ENCODE measurements at places on chromosomes 12 and 14.

- DNase-seq, result no peak
Observed at GRCh38 chr12:21301-22189, 45.0 kb upstream of the IQSEC3 start.

DNA sequence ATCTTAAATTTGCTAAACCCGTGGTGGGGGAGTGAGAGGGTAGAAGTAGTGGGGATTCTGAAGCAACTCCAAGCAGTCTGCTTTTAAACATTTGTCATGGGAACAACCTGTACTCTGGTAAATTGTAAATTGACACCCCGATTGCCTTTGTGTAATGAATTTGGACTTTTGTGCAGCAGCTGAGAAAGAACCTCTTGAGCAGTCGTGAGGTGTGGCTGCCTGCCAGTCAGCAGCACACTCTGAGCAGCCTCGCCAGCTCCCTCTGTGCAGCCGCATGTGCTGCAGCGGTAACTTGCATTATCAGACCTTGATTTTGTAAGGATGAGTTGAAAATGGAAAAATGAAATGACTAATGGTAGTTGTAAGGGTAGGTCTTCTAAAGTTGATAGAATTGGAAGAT lies 74.3 kb downstream of the SUSD6 start:
- DNase-seq, result no peak

DNA sequence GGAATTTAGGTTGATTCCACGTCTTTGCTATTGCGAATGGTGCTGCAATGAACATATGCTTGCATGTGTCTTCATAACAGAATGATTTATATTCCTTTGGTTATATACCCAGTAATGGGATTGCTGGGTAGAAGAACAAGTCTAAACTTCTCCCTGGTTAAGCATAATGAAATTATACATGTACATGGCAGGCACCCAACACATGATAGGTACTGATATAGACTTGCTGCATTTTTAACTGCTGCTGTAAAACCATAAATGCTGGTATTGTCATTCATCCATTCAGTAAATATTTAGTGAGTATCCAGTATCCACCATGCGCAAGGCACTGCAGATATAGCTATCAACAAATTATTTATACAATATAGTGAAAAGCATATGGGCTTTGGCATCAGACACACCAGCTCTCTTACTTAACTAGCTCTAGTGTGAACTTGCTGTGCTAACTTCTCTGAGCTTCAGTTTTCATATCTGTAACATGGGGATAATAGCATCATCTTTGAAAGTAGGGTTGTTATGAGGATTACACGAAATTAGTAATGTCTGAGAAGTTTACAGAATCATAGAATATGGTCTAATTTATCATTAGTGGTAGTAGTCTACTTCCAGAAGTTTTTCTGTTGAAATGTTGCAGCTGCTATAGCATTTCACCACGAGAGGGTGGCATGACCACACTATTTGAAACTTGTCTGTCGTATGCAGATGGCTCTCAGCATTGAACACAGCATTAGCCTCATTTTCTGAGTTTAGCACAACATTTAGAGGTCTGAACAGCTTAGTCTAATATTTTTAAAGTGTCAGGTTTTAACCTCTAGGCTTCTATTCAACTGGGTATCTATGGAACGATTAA lies 32.0 kb upstream of the SEL1L start:
- DNase-seq, result no peak

DNA sequence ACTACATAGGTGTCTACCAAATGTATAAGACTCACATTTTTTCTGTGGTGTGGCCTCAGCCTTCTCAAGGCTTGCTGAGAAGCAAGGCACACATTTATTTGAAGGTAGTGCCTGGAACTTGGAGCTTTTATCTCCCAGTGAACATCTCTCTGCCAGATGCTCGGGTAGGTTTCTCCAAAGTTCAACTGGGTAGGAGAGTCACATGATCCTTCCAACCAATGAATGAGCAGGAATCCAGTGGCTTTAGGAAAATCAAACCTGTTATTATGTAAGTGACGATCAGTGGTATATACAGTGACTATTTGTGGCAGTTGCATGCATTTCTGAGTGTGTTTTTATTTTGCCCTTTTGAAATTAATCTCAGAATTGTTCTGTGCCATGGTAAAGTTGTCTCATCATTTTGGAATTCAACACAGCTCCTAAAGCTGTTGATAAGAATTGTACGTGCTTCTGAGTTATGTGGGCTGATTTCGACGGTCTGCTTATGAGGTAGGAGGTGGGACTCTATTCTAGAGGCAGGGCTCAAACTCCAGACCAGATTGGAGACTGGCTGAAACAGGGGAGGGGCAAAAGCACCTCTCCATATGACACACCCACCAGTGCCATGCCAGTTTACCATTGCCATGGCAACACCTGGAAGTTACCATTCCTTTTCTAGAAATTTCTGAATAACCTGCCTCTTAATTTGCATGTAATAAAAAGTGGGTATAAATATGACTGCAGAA lies 57.6 kb downstream of the EID3 start:
- no peak for DNase-seq

DNA sequence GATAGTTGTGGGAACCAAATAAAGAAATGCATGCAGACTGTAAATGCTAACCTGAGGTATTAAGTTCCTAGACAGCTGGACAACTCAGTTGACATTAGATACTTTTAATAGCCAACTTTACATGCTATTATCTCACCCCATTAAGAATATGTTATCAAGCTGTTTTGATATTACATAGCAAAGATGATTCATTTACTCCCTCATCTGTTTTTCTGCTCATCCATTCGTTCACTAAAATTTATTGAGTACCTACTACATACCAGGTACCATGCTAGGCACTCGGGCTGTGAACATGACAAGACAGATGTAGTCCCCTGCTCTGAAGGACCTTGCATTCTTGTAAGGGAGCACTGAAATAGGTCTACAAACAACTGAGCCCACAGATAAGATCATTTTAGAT lies 192.4 kb downstream of the DACT1 start:
- DNase-seq, result no peak

DNA sequence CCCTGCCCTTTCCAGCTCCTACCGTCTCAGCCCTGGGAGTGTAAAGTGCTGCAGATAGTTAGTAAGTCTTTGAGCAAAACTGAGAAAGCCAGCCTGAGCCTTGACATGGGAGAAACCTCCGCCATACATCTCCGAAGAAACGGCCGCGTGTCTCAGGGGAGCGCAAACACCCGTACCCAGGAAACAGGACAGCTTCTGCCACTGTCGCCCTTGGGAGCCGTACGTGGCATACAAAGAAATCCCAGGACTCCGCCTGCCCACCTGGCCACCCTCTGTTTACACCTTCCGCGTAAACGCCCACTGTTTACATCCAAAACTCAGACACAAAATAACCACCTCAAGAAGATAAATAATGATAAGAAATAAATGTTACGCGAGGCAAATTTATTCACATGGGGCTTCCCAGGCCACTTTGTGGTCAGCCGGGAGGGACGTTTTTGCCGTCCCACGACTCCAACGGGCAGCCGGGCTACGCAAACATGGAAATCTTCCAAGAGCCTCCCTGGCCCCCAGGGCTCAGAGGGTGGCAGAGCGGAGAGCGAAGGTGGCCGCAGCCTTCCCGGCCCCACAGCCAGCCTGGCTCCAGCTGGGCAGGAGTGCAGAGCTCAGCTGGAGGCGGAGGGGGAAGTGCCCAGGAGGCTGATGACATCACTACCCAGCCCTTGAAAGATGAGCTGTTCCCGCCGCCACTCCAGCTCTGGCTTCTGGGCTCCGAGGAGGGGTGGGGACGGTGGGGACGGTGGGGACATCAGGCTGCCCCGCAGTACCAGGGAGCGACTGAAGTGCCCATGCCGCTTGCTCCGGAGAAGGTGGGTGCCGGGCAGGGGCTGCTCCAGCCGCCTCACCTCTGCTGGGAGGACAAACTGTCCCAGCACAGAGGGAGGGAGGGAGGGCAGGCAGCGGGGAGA lies at the start of gene BDKRB2:
TSS of gene BDKRB2 (plus strand) at position 689 of the 908 bp plus-strand sequence. CDS start 32,269 bp downstream, outside the sequence.
- DNase-seq, result no peak

- no peak for DNase-seq
Observed at GRCh38 chr12:127125607-127126259, 1141.2 kb upstream of the TMEM132C start.

DNA sequence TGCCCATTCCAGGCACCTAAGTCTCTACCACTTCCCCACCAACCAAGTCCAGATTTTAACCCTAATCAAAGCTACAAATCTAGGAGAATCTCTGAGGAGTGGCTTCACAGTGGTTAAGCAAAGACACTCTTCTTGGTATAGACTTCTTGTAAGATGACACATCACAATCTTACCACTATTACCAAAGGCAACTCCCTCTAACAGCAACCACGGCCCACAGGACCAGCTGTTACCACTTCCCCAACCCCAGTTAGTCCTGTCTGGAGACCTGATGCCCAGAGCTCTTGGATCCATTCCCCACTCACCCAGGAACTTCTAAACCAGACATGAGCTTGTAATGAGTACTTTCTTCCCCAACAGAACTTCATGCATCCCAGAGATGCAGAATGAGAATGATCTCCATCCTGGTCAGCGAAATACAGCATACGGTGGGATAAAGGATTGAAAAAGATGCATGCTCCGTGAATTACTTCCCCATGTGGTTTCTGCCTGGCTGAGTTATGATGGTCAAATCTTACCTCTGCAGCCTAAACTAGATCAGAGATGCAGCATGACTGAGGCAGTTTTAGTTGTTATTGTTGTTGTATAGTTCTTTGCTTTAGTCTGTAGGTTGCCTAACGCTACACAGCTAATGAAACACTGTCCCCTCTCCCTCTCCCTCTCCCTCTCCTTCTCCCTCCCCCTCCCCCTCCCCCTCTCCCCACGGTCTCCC lies 87.7 kb upstream of the FOXN3 start:
- DNase-seq, result peak; percentile 45

- DNase-seq, result no peak
Observed at GRCh38 chr12:106767954-106768822, 6.3 kb upstream of the RIC8B start.

GRCh38 chr14:29217813-29218450 lies 451.3 kb downstream of the FOXG1 start:
- no peak for DNase-seq

- DNase-seq, result no peak
Observed at GRCh38 chr12:61385771-61386170, 874.4 kb upstream of the USP15 start.

GRCh38 chr14:81353691-81354323 lies 46.3 kb downstream of the STON2 start:
- DNase-seq, result no peak

DNA sequence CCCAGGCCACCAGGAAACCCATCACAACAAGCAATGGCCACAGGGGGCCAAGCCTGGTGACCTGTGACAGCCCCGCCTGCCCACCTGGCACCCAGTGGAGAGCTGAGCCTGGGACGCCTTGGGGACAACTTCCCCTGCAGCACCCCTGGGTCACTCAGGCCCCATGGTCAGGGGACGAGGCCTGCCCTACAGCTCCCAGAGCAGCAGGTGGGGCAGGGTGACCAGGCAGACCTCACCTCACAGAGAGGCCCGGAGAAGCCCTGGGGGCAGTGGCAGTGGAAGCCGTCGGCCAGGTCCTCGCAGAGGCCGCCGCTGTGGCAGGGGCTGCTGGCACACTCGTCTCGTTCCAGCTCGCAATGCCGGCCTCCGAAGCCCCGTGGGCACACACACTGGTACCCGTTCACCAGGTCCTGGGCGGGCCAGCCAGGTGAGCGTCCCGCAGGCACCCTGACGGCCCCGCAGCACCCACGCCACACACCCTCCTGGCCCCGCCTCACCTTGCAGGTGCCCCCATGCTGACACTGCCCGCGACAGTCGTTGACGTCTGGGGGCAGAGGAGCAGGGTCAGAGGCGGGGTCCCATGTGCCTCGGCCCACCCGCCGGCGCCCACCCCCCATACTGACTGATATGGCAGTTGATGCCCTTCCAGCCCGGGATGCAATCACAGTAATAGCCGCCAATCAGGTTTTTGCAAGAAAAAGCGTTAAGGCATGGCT lies 18.1 kb downstream of the JAG2 start:
- no peak for DNase-seq

DNA sequence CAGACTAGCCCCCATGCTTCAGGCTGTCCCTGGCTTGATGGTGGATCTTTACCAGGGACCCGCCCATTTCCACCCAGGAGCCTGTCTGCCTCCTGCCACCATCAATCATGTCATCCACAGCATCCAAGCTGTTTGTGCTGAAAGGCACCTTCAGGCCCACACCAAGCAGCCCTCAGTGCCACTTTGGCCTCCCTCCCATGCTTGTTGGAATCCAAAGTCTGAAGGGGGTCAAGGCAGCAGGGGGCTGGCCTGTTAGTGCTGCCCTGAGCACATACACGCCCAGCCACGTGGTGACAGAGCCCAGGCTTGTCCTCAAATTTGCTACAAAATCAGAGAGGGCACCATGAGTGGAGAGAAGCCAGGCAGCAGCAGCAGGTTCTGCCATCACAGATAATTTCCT lies 1146.8 kb downstream of the FSCB start:
- no peak for DNase-seq

GRCh38 chr12:53174881-53175491 lies 5.5 kb upstream of the ZNF740 start:
- no peak for DNase-seq

DNA sequence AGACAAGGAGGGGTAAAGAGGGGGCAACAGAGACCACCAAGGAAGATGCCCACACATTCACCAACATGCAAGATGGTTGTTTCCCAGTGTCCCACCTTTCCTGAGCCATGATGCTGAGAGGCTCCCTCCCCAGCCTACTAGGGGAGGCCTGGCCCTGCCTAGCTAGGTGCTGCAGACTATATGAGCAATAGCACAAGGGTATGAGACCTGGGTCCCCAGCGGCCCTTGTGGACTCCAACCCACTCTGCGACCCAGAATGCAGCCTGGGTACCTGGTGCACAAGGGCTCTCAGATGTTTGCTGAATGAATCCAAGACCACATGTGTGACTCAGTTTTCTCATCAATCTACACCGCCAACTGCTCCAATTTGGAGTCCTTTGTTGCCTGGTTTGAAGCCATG lies 13.9 kb downstream of the TGFB3 start:
- no peak for DNase-seq

DNA sequence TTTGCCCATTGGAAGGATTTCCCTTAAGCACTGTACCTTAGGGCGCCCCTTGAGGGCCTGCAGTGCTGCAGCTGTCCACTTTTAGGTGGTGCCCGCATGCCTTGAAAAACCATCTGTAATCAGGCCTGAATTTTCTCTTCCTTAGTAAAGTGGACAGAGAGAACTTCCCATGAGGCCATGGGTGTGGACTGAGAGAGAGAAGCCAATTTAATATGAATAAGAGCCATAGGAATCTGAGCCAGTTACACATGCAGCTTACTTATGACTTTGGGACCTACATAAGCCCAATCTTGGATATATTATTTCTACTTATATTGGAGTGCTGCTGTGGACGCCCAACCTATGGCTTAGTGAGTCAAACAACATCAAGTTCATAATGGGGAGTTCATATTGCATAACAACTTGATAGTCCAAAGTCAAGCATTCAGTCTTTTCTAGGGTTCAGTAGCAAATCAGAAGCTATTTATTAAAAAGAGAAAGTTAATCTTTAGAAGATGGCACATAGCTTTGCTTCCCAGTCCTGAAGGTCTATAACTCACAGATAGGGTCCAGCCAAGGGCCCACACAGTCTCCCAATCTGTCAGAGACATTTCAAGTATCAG lies 11.1 kb upstream of the ETV6 start:
- DNase-seq, result no peak
